Kidney (tissue), 22 donors: ENCODE measurements at places on chromosomes 3 and 15. TPM values are rescaled to one million over a fixed set of nuclear protein-coding genes. Genes with fewer than 3 reads are reported as not detected.

DNA sequence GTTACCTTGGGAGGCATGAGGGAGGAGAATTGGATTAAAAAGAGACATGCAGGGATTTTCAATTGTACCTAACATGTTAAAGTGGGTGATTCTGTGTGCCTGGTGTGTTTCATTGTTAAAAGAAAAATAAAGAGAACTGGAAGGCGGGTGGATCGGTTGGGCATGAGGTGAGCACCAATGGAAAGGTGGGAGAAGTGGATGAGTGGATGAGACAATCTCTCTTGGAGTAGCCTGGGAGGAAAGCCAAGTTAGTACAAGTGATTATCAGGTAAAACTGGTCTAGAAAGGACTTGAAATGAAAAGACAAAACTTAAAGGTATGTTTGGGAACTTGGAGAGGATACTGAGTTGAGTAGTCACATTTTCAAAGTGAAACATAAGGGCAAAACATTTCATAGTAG is 12.1 kb downstream of the VEPH1 start:
- no peak overlapping the region for H3K27ac ChIP-seq
- H3K4me1 ChIP-seq, result peaks cover 2% of the 10 kb centered on the region
- no peaks in the 10 kb centered on the region for H3K36me3 ChIP-seq
- H3K27me3 ChIP-seq, result no peaks in the 10 kb centered on the region

Gene NTRK3
- 25.5 TPM for total RNA-seq

DNA sequence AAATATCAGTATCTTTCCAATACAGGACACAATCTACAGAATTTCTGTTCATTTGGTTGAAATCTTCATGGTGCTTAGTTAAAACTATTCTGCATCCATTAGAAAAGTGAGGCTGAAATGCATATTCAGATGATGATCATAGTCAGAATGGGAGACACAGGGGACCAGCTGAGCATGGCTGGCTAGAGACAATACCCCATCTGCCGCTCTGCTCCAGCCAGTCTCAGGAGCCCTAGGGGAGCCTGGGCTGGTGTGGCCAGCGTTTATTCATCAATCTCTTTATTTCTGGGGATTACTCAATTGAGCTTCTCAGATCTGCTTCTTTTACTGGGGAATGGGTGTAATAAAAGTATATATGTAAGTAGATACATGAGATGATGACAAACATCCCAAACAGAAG is 470.9 kb upstream of the CDIN1 start:
- no peak overlapping the region for H3K27ac ChIP-seq
- no peaks in the 10 kb centered on the region for H3K4me1 ChIP-seq

- H3K4me1 ChIP-seq, result peaks cover 15% of the 10 kb centered on the region
- DNase-seq, result no peak
- H3K36me3 ChIP-seq, result no peaks in the 10 kb centered on the region
- H3K27ac ChIP-seq, result no peak overlapping the region
Observed at GRCh38 chr3:23859012-23859743, 53.4 kb downstream of the UBE2E1 start.

DNA sequence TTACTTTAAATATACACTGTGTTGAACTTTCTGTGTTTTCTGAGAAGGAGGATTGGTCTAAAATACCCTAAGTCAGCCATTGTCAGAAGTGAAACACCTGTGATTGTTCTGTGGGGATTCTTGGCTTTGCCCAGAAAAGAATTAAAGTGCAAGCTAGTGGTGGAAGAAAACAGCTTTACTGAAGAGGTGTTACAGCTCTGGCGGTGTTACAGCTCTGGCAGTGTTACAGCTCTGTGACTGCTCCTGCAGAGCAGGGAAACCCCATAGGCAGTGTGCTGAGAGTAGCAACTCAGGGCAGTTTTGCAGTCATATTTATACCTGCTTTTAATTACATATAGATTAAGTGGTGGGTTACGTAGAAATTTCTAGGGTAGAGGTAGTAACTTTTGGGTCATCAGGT is 66.6 kb downstream of the C3orf20 start:
- H3K27ac ChIP-seq, result no peak overlapping the region
- DNase-seq, result no peak
- no peaks in the 10 kb centered on the region for H3K4me1 ChIP-seq
- no peaks in the 10 kb centered on the region for H3K36me3 ChIP-seq
- H3K27me3 ChIP-seq, result no peaks in the 10 kb centered on the region
- H3K4me3 ChIP-seq, result no peak overlapping the region

Gene MYL3
- 41.3 TPM for total RNA-seq

GRCh38 chr15:80744826-80745225 is 34.3 kb upstream of the CEMIP start:
- H3K27ac ChIP-seq, result no peak overlapping the region
- H3K27me3 ChIP-seq, result no peaks in the 10 kb centered on the region
- H3K4me1 ChIP-seq, result no peaks in the 10 kb centered on the region
- no peak for DNase-seq

Gene C3orf70
- total RNA-seq, result 2.8 TPM

Gene SENP8
- total RNA-seq, result 4.8 TPM

DNA sequence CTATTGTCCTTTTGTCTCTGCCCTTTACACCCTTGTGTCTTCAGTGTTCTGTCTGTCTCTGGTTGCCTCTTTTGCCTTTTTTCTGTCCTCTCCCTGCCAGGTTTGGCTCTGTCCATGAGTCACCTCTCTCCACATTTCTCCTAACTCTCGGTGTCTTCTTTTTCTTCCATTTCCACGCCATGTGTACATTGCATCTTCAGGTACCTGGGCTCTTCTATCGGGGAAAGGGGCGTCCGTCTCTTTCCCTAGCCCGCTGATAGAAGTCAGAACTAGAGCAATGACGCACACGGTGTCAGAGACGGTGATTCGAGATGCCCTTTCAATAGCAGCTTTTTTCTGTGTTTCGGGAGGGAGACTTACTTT is 641 bp downstream of the OPA1 start:
- H3K27ac ChIP-seq, result peak overlapping the region; percentile 66
- no peak for DNase-seq
- peaks cover 6% of the 10 kb centered on the region for H3K36me3 ChIP-seq
- peak overlapping the region; percentile 83 for H3K4me3 ChIP-seq
